Gastroesophageal sphincter (tissue), 4 donors: ENCODE measurements at places on chromosomes 11 and 22.

DNA sequence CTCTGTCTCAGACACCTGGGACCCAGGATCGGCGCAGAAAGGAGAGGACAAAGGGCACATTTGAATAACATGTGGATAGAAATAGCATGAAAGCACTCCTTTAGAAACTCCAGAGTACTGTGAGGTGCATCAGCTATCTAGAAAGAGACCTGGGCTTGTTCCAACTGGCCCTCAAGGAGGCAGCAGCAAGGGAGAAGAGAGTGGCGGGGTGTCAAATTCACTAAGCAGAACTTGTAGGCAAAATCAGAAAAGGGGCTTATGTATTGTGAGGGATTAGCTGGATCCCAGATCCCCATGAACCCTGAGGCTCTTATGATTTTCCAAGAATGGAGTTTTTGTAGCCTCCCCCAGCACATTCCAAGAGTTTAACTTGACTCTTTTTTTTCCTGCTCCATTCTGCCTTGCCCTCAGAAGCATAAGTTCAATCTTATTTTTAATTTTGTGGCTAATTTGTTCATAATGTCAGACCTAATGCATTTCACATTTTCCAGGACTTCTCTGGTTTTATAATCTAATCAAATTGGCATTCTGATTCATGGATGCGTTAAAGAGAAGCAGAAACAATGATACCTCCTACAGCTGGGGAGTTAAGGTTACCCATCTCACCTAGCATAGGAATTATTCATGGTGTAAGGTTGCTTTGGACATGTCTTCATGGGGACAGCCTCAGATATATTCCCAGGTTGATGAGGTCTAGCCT is 33.6 kb downstream of the USH1C start:
- ATAC-seq: no peak

- ATAC-seq: no peak
These were observed 9.2 kb downstream of the LRRC32 start for GRCh38 chr11:76661306-76661751.

DNA sequence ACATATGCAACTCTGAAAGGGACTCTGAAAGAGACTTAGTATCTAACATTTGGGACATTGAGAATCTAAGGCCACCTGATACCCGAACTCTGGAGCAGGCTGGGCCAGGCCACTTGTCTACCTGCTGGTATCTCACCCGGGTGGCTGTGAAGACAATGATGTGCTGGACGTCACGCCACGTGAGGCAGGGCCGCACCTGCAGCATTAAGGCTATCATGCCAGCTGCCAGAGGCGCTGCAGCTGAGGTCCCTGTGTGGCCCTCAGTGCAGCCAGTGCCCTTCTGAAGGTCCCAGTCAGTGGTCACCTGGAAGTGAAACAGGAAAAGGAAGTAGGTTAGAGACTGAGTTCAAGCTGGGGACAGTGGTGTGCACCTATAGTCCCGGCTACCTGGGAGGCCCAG is 12.4 kb downstream of the PCSK7 start:
- no peak for ATAC-seq

- ATAC-seq: no peak
These were observed 433.2 kb downstream of the TBC1D22A start for GRCh38 chr22:47195484-47196165.

DNA sequence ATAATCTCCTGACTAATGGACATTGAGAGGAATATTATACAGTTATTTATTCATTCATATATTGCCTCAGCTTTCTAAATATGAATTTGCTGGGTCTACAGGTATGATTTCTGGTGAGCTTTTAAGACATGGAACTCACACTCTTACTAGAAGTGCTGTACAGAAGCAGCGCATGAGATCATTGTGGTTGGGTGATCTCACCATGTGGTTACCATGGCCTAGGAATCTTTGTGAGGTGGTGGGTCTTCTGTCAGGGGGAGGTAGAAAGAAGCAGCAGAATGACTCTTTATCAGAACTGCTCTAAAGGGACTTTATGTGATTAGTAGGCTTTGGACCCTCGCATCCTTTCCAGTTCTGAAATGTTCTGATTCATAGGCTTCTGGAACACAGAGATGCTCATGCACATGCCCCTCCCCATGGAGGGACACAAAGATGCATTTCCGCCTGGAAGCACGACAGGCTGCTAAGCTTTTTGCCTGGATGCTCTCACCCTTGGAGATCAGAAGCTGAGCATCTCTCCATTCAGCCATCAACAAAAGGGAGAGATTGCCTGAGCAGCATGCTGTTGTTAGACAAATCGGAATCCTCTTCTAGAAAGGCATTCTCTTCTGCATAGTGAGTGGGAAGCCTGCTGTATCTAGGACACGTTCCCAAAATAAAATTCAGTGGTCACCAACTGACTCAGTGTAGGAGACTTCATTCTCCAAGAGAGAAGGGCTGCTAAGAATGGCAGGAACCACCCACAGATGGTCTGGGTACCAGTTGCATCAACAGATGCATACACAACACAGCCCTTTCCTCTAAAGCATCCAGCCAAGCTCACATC is 51.3 kb downstream of the KIRREL3 start:
- ATAC-seq: no peak

GRCh38 chr11:63999349-64000025 is 13.2 kb downstream of the OTUB1 start:
- ATAC-seq: peak; percentile 42

DNA sequence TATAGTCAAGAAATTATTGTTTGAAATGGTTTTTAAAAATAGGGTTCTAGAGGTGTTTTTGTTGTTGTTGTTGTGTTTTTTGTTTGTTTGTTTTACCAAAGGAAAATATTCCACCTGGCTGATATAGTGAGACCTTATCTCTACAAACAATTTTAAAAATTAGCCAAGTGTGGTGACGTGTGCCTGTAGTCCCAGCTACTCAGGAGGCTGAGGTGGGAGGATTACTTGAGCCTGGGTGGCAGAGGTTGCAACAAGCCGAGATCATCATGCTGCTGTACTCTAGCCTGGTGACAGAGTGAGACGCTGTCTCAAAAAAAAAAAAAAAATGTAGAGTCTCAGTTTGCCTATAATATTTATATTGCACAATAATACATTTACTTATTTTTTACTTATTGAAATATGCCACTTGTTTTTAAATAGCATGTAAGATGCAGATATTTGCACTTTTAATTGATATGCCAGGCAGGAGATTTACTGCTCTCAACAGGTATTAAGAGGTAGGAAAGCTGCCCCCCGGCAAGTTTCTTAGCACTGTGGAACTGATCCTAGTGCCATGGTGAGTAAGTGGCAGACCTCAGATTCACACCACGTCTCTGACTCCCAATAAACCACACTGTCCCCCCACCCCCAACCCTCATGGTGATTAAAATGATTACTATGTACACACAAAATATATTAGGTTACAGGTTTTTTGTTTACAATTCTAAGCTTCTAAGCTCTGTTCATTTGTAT is 157.4 kb downstream of the TEAD1 start:
- ATAC-seq: no peak

- peak; percentile 46 for ATAC-seq
These were observed 85.3 kb upstream of the SYT13 start for GRCh38 chr11:45371251-45372115.

DNA sequence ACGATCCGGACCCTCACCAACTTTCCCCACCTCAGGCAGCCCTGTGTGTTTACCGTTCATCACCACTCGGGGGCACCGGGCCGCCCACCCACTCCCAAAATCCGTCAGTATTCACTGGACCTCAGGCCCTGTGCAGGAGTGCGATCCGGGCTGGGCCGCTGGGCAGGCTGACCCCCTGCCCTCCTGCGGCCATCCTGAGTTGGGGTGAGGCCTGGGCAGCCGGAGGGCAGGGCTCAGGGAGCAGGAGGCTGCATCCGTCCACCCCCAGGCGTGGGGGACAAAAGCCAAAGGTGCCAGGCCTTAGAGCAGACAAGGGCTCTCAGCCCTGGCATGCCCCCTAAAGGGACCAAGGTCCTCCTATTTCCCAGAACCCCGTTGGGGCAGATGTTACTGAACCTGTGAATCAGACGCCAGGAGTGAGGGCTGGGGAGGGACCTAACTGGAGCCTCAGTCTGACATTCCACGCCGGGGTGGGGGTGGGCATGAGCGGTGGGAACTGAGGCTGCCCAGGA is 16.8 kb upstream of the TMEM191C start:
- no peak for ATAC-seq
